ENCODE measurements at places on chromosomes 5 and 9. TPM values are rescaled to one million over a fixed set of nuclear protein-coding genes. Genes with fewer than 3 reads are reported as not detected.

DNA sequence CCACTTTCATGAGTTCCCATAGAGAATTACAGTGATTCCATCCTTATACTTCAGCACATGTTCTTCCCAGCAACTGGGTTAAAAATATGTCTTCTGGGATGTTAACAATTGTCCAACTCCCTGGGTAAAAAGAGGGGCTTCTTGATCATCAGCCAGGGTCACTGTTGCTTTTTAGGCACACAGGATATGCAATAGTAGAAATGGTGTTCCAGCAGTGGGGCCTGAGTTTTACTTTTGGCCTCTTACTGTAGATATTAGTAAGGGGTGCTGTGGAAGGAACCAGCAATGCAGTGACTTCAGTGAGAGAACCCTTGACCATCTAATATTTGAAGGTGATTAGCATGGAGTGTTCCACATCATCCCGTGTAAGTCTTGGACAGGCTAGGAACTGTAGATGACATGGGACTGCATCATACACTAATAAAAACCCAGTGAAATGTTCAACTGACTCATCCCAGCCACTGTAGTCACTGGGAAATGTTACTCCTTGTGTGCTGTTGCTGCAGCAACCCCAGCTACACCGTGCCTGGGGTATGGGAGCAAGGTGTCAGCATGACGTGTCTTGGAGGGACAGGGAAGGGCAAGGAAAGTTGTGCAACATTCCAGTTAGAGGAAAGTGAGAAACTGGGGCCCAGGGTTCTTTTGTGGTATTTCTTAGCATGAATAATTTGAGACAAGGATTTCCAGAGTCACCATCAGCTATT lies 610.9 kb downstream of the RAB3C start:
- DNase-seq = no peak
- peak overlapping the region; percentile 38 for H3K27ac ChIP-seq
- H3K36me3 ChIP-seq = no peaks in the 10 kb centered on the region
- no peaks in the 10 kb centered on the region for H3K4me1 ChIP-seq
- H3K4me3 ChIP-seq = no peak overlapping the region

- no peak overlapping the region for H3K4me3 ChIP-seq
- no peaks in the 10 kb centered on the region for H3K27me3 ChIP-seq
- H3K27ac ChIP-seq = no peak overlapping the region
- no peaks in the 10 kb centered on the region for H3K36me3 ChIP-seq
Observed at GRCh38 chr9:96884443-96884842, 30.1 kb upstream of the ZNF782 start.

- H3K27ac ChIP-seq = no peak overlapping the region
- H3K4me3 ChIP-seq = no peak overlapping the region
- H3K4me1 ChIP-seq = no peaks in the 10 kb centered on the region
- DNase-seq = no peak
Observed at GRCh38 chr5:105677291-105677690, 1993.4 kb downstream of the EFNA5 start.

- DNase-seq = no peak
- no peaks in the 10 kb centered on the region for H3K36me3 ChIP-seq
- no peaks in the 10 kb centered on the region for H3K27me3 ChIP-seq
- H3K27ac ChIP-seq = no peak overlapping the region
Observed at GRCh38 chr9:34869390-34869789, 88.7 kb upstream of the PHF24 start.

Gene MRPL41
- 172 TPM for total RNA-seq

Gene PDGFRB
- total RNA-seq = 68.7 TPM

Gene PCSK1
- 4.0 TPM for total RNA-seq
